ENCODE measurements at places on chromosomes 1 and 21.
A peak's percentile ranks its signal among the peaks of the same experiment; 100 is the strongest.

DNA sequence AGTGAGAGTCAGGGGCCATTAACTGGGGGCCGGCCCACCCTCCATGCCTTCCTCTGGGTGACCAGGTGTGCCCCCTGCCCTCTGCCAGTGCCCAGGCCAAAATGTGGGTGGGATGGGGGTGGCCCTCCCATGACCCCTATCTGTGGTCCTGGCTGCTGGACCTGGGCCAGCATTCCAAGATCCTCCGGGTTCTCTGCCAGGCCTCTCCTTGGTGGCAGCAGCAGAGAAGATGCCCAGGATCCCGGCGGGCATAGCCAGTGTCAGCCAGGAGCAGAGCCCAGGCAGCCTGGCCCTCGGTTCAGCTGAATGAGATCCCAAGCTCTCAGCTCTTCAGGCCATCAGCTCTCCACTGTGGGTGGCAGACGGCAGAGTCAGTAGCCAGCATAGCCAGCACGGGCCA lies 31.3 kb upstream of the ACTRT2 start:
- no peak for DNase-seq

- peak; percentile 53 for DNase-seq
These were observed 4.5 kb upstream of the IER5 start for GRCh38 chr1:181083842-181084605.

DNA sequence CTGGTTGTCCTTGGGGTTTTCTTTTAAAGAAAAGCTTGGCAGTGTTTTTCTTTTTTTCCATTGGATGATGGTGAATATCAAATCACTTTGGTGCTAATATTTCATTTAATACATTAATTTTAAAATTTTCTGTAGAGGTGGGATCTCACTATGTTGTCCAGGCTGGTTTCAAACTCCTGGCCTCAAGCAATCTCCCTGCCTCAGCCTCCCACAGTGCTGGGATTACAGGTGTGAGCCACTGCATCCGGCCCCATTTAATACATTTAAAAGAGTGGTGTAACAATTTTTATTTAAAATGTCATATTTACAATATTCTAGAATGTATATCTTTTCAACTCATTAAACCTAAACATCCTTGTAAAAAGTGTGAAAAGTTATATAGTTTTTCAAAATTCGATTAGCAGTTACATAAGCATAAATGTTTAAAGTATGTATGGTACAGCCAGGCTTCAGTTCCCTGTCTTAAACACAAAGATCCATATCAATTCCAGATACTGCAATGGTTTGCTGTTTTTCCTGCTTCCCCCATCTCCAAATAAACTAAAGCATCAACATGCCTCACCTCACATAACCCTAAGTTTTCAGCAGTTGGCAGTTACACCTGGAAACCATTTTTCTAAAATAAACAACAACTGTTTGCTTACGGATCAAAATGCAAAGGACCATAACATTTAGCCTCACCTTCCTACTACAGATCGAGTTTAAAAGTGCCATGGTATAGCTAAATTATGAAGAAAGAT lies 8.9 kb upstream of the LGALS8 start:
- no peak for DNase-seq

- no peak for DNase-seq
These were observed 25.3 kb upstream of the PIK3CD start for GRCh38 chr1:9626201-9626608.
